Jurkat, Clone E6-1 (cell line): ENCODE measurements at places on chromosomes 5 and 9.

DNA sequence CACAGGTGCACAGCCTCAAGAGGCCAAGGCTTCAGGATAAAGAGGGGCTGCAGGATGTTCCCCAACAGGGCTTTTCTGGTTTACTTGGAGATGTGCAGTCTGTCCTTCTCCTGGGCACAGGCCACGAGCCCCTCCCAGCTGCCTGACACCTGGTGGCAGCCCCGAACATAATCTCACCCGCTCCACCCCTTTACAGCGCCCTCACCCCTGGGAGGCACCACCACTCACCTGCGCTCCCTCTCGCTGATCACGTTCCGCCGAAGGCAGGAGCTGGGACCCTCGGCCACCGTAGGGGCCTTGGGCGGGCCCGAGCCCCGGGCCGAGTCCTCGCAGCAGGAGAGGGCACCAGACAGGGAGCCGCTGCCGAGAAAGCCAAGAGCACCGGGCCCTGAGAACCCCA lies 514 bp downstream of the SOHLH1 start:
- no peak for DNase-seq

GRCh38 chr9:83330207-83331196 lies 207.7 kb downstream of the FRMD3 start:
- DNase-seq: peak; percentile 17

GRCh38 chr5:79699763-79700400 lies 10.2 kb downstream of the CMYA5 start:
- no peak for DNase-seq

DNA sequence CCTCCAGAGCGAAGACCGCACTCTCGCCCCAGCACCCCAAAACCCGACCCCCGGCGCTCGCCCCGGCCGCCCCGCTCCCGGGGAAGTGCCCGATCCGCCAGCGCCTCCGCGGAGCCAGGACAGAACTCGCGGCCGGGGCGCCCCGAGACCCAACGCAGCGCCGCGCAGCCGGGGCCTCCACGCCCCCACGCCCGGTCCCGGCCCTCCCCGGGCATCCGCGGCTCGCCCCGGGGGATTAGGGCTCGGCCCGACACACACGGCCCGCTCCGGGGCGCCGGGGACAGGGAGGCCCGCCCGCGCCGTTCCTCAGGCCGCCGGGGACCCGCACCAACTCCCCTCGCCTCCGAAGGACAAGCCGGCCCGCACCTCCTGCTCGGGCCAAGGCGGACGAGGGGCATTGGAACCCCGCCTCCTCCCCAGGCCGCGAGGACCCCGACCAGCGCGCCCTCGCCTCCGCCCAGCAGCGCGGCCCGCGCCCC lies 544 bp downstream of the FNBP1 start:
- DNase-seq: no peak

DNA sequence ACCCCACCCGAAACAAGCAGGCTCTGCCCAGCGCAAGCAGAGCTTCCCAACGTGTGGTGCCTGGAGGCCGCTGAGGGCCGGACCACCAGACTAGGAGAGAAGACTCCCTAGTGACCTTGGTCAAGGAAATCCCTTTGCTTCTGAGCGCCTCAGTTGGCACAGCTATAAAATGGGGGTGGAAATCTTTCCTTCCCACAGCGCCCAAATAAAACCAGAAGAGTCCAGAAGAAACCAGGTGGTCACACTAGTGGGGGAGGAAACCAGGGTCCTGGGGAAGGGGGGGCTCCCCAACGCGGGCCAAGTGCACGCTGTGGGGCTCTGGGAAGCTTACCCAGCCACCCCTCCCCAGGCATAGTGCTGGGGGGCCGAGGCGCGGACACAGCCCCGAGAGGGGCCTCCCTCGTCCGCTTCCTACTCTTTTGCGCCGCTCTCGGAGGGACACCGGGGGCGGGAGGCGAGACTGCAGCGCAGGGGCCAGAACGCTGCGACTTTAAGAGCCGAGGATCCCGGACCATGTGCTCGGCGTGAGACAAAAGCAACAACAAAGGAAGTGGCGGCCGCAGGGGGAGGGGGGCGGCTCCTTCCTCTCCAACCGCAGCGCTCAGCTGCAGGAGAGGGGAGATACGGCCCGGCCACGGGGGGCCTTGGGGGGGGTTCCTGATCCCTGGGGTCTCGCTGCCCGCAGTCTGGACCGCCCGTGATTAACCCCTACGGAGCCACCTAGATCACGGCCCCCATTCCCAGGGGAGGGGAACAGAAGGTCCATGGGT lies 885 bp downstream of the RNF44 start:
- DNase-seq: peak; percentile 88

DNA sequence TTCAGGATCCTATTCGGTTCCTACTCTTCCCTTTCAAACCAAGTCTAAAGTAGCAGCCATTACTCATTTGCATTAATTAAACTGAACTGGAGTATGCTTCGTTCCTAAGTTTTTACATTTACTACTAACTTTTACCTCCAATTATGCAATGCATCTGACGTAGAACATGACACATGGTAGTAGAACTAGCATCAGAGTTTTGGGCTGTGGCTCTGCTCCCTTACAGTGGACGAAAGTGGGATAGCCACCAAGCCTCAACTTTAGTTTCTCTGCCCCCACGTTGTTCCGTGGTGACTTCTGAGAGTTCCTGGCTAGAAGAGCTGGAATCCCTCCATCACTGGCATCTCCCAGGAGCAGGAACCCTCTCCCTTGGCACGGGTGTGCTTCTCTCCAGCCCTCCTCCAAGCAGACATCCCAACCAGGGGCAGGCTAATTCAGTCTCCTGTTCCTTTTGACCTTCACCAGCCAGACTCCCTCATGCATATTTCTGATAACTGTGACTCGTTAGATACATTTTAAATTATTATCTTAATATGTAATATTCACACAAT lies 2.9 kb downstream of the IFNE start:
- DNase-seq: no peak

DNA sequence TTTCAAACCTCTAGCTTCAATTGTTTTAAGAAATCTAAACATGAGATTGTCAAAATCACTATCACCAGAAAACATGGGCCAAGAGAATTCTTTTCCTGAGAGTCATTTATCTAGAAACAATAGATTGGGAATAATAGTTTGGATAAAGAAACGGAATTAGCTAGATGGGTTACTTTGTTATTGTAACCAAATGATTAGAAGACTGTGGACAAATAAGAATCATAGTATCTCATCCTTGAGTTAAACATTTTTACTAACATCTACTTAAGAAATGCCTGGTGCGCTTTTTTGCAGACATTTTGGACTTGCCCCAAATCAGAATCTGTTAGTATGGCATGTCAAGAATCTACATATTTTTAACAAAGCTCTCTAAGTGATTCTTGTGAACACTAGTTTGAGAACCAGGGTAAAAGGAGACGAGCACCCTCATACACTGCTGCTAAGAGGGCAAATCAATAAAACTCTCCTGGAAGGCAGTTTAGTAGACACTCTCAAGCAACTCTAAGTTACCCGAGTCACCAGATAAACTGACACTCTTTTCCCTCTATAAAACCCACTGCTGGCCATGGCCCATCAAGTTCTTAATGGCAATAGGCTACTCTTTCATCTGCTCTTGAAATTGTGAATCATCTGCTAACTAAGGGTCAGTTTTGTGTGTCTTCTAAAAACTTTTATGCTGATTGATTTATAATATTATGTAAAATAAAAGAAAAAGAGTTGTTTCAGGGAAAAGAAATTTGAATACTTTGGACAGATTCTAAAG lies 39.1 kb downstream of the TPD52L3 start:
- no peak for DNase-seq
